Stimulated activated CD8-positive, alpha-beta memory T cell treated with anti-CD3 and anti-CD28 coated beads, Interleukin-15, amount 100 ng/mL, for 4 hours (primary cell): ENCODE measurements at places on chromosomes 7 and 10.
A peak's percentile ranks its signal among the peaks of the same experiment; 100 is the strongest.

DNA sequence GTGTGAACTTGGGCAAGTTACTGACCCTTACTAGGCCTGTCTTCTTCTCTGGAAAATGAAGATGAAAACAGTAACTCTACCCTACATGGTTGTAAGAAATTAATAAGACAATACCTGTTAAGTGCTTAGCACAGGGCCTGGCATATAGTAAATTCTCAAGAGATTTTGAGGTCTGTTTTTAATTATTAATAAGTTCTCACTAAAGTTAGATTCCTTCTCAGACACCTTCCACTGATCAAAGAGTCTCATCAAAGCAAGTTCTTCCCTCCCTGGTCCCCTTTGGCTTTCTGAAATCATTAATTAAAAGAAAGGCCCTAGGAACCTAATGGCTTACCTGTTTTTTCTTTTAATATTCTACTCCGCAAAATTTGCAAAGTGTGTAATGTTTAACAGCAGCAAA is 4.6 kb downstream of the TMEM140 start:
- DNase-seq = no peak

DNA sequence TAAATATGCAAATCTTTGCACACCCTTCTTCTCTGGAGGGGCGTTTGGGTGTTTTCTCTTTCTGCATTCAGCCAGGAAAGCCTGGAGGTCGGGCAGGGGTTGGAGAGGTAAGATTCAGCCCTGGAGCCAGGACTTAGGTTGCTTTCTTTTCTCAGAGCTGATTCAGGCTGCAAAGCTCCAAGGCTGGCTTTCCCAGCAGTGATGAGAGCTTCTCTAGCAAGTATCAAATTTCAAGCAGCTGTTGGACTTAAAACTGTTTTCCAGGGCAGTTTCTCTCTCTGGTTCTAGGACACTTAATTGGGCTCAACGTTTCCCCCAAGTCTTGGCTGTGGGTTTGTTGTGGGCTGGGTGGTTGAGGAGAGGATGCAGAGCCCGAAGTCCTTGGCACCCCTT is 608 bp downstream of the AKR1B10 start:
- no peak for DNase-seq

DNA sequence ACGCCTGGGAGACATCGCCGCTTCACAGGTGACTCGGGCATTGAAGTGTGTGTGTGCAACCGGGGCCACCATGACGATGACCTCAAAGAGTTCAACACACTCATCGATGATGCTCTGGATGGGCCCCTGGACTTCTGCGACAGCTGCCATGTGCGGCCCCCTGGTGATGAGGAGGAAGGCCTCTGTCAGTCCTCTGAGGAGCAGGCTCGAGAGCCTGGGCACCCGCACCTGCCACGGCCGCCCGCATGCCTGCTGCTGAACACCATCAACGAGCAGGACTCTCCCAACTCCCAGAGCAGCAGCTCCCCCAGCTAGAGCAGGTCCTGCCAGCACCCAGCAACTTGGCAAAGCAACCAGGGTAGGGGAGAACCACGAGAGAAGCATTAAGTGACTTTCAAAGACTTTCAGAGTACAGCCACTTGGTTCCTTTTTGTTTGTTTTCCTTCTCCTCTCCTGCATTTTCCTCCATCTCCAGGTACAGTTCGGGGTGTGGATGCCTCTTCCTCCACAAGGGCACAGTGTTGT is 24.1 kb downstream of the CYP17A1 start:
- DNase-seq = no peak

DNA sequence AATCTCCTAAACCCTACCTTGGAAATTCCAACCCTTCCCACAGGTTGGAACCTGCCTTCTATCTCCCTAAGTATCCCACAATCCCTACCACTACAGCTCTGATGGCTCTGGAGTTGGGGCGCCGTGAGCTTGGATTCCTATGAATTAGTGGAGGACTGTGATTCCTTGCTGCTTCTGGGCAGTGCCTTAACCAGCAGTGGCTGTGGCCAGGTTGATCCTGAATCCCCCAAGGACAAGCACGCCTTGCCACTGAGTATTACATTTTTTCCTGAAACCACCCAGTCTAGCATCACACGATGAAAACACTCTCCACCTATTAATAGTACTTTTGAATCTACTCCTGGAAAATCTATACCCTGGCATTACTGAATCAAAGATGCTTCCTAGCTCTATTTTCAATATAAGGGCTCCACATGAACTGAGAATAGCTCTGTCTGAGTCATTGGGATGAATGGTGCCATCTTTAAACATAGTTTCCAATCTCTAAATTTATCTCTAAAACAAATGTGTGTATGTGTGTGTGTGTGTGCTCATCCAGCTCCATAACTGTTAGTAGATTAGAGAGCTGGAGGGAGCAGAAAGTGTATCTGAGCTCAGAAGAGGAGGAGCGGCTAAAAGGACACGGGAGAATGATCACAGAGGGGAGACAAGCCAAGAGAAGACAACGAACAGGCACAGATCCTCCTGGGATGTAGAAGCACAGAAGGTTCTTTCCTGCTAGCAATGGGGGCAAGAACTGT is 11.9 kb upstream of the INPP5F start:
- DNase-seq = no peak

- DNase-seq = no peak
These were observed at the start of gene TBX20 for GRCh38 chr7:35253710-35254495. TBX20 (minus strand) TSS chr7:35254100; CDS start chr7:35253620, 480 bp downstream.

DNA sequence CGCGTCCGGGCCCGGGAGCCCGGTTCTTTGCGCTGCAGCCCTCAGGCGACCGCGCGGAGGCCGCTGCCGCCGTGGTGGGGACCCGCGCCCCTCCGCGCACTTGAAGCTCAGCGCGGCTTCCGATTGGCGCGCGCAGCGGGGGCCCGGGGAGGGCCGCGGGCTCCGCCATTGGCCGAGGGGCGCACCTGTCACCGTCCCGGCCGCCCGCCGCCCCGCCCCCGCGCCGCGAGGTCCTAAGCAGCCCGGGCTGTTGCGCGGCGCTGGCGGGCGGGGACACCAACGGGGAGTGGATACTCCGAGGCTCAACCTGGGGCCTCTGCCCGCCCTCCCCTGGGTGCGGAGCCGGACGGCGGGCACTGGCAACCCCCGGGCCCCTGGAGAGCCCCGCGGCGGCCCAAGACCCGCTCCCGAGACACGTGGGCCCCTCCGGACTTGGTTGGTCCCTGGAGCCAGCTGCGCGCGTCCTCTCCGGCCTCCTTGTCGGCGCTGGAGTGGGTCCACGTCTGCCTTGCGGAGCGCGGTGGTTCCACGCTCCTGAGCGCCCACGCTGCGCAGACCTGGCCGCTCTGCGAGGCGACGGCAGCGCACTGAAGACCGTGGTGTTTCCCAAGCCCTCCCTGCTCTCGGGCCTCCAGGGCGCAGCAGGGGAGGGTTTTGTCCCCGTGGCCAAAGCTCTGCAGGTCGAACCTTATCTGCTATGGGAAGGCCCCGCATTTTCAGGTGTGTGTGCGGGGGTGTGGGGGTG is at the start of gene MNX1:
TSS of gene MNX1 (minus strand) at position 76 of the 745 bp plus-strand sequence. CDS start 313 bp downstream, outside the sequence.
- no peak for DNase-seq

GRCh38 chr7:157250605-157251228 is 86.1 kb upstream of the DNAJB6 start:
- DNase-seq = peak; percentile 18

DNA sequence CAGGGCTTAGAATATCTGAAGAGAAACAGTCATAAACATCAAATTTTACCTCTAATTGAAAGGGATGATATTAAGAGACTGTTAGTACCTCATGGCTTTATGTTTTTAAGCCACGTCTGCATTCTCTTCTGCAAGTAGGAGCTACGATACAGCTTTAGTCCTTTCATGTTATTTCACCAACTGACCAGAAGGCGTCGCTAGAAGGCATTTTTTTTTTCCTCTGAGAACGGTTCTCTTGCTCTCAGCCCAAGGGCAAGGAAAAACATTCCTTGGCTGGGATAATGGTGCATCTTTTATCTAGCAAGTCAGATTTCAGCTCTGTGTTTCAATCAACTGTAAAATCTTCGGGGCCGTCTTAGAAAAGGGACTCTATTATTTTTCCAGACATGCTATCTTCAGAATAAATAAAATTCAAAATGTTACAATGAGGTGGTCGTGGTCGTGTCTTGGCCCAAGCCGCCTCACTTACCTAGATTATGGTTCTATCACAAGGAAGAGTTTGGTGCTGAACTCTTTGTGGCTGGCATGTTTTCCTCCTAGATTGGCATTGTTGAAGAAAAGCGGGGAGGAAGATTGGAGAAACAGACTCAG is 41.6 kb upstream of the LYZL2 start:
- DNase-seq = no peak

DNA sequence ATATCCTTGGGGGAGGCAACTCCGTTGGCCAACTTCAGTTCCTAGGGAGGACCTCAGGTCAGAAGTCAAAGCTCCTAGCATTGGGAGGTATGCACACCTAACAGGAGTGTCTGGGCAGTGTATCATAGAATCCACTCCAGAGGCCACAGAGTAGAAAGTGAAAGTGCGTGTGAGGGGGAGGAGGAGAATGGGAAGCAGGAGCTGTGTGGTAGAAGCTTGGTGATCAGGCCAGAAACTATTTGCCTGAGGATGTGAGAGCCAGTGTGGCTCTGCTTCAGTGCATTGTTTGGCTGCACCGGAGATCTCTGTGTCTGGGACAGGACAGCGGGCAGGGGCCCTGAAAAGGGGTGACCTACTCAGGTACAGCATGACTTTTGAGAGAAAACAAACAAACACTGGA is 557.4 kb upstream of the VSTM2A start:
- DNase-seq = no peak

- DNase-seq = no peak
These were observed 1.8 kb downstream of the COMMD3 start for GRCh38 chr10:22317771-22318565.
